ENCODE measurements at places on chromosomes 1 and 21. TPM values are rescaled to one million over a fixed set of nuclear protein-coding genes. Genes with fewer than 3 reads are reported as not detected.
A peak's percentile ranks its signal among the peaks of the same experiment; 100 is the strongest.

DNA sequence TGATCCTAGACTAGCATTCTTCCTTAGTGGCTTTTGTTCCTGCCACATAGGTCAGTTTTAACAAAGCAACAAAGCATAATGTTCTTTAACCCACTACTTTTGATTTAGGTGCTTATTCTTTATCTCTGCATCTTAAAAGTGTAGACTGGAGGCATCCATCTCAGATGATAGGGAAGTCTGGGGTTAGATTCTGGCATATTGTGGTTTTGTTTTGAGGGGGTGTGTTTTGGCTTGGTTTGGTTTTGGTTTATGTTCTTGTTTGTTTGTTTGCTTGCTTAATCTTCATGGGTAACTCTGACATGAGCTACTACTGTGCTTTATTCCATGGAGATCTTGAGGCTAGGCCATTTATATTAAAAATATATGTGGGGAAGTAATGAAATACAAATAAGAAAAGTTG is 40.3 kb upstream of the MYOCOS start:
- peaks cover 86% of the 10 kb centered on the region for H3K36me3 ChIP-seq
- H3K4me1 ChIP-seq, result no peaks in the 10 kb centered on the region
- no peak overlapping the region for H3K27ac ChIP-seq

DNA sequence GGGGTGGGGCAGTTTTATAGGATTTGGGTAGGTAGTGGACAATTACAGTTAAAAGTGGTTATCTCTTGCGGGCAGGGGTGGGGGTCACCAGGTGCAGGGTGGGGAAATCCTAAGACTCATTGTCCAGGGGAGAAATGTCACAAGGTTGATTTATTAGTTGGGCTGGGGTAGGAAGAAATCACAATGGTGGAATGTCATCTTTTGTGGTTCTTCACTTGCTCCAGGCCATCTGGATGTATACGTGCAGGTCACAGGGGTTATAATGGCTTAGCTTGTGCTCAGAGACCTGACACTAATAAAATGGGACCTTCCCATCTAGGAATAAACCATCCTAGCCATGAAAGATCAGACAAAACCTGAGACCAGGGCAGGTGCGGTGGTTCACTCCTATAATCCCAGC is 11.5 kb downstream of the TEX46 start:
- no peak for DNase-seq
- H3K4me3 ChIP-seq, result no peak overlapping the region
- H3K27me3 ChIP-seq, result no peaks in the 10 kb centered on the region
- no peaks in the 10 kb centered on the region for H3K36me3 ChIP-seq

GRCh38 chr1:152537496-152537895 is 23.2 kb downstream of the CRCT1 start:
- peaks cover 9% of the 10 kb centered on the region for H3K27me3 ChIP-seq
- DNase-seq, result no peak
- no peak overlapping the region for H3K4me3 ChIP-seq
- no peaks in the 10 kb centered on the region for H3K4me1 ChIP-seq
- no peak overlapping the region for H3K27ac ChIP-seq

- H3K4me3 ChIP-seq, result no peak overlapping the region
- no peaks in the 10 kb centered on the region for H3K36me3 ChIP-seq
- peak overlapping the region; percentile 69 for H3K27ac ChIP-seq
- peak; percentile 68 for DNase-seq
These were observed 4.6 kb upstream of the C1orf87 start for GRCh38 chr1:60078182-60078581.

DNA sequence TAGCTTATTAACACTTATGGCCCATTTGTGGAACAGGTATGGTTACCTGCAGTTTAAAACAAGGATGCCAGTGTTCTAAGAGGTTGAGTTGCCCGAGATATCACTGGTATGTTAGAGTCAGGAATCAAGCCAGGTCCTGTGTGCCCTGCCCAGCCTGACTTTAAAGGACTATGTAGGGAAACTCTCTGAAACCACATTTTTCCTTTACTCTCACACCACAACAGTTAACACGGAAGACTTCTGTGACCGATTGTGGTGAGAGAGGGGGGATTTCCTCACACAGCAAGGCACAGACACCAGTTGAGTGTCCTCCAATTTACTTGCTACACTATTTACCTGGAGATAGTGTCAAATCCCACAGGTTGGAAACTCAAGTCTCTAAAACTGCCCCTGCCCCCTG is 47.8 kb downstream of the UCK2 start:
- H3K4me1 ChIP-seq, result no peaks in the 10 kb centered on the region
- H3K36me3 ChIP-seq, result no peaks in the 10 kb centered on the region

DNA sequence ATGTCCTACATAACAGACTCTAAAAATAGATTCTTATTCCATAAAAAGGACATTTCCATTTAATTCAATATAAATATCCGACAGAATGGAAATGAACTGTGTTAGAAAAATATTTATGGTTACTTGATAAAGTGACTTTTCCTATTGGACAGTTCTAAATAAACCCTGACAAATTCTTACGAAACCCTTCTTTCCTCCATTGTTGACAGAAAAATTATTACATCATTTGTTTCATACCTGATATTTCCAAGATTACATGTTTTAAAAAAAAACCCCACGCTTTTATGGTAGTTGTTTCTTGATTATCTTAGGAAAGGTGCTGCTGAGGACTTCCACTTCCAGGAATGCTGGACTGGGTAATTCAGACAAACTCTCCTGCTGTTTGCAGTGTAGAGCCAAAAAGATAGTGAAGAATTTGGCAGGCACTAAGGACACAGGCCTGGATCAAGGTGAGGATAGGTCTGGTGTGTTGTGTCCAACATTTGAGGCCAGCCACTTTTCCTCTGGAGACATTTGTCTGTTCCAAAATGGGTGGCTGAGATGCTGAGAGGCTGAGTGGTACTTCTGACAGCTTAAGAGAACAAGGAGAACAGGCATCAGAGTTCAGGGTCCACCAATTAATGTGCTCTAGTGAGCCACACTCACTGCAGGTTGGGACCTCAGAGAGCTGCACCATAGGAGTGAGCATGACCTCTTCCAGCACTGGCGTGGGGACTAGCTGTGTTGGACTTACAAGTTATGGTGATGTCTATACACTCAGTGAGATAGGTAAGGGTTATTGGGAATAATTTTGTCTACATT is 7.0 kb upstream of the C1orf116 start:
- peaks cover 6% of the 10 kb centered on the region for H3K36me3 ChIP-seq
- peaks cover 24% of the 10 kb centered on the region for H3K4me1 ChIP-seq
- H3K27me3 ChIP-seq, result no peaks in the 10 kb centered on the region

GRCh38 chr1:201219481-201220387 is 29.1 kb downstream of the IGFN1 start:
- H3K27me3 ChIP-seq, result no peaks in the 10 kb centered on the region
- no peak for DNase-seq
- H3K4me3 ChIP-seq, result no peak overlapping the region
- no peaks in the 10 kb centered on the region for H3K4me1 ChIP-seq
- no peak overlapping the region for H3K27ac ChIP-seq

DNA sequence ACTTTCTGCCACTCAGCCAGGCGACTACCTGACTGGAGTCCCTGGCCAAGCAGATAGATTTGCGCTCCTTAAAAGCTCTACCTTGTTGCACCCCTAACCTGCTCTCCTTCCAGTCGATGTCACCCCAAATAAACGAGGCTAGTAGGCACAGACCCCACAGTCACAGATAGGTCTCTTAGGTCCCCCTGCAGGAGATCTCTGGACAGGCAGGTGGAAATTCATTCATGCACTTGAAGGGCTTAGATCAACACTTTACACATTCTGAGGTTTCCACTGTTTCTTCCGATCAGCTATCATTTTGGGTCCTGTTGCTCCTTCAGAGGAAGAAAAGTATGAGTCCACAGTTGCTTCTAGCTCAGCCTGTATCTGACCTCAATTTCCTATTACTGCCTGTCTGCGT is 272.6 kb upstream of the FMN2 start:
- no peak for DNase-seq
- H3K27me3 ChIP-seq, result no peaks in the 10 kb centered on the region
- no peaks in the 10 kb centered on the region for H3K36me3 ChIP-seq

DNA sequence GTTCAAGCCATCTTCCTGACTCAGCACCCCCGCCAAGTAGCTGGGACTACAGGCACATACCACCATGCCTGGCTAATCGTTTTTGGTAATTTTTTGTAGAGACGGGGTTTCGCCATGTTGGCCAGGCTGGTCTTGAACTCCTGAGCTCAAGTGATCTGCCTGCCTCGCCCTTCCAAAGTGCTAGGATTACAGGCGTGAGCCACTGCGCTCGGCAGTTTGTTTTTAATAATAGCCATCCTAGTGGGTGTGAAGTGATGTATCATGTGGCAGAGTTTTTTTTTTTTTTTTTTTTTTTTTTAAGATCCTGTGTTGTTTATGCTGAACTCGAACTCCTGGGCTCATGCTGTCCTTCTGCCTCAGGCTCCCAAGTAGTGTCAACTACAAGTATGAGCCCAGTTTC is 51.8 kb downstream of the SPEN start:
- peaks cover 18% of the 10 kb centered on the region for H3K4me1 ChIP-seq
- DNase-seq, result no peak
- no peak overlapping the region for H3K4me3 ChIP-seq
- no peak overlapping the region for H3K27ac ChIP-seq
- peaks cover 24% of the 10 kb centered on the region for H3K36me3 ChIP-seq

DNA sequence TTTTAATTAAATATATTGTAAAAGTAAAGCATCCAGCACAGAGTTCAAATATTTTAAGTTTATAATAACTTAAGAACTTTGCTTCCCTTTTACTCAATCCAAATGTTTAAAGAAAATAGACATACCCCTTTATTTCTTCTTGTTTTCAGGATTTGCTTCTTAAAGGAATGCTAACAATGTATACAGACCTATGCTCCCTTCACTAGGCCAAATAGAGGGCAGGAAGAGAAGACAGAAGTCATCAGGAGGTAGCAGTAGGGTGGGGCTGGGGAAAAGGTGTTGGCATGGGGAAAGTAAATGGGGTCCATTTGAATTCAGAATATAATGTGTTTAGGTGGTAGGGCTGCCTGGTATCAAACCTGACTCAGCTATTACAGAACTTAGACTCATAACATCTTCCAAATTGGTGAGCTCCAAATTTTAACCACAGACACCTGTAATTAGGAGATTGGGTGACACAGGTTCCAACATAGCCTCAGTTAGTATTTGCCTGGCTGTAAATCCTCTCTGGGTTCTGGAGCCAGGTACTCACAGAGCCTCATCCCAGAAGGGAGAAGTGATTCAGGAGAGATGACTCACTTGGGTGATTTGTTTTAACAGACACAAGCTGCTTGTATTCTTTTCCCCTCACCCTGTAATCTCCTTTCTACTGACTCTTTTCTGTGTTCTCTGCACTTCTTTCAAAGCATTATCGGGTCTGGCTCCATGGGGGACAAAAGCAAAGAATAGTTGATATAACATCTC is 60.1 kb upstream of the DUSP10 start:
- H3K4me1 ChIP-seq, result peaks cover 14% of the 10 kb centered on the region
- no peaks in the 10 kb centered on the region for H3K27me3 ChIP-seq
- peak; percentile 48 for DNase-seq
- no peaks in the 10 kb centered on the region for H3K36me3 ChIP-seq

GRCh38 chr1:8747879-8748825 is 69.3 kb downstream of the RERE start:
- no peak overlapping the region for H3K27ac ChIP-seq
- no peaks in the 10 kb centered on the region for H3K36me3 ChIP-seq
- no peaks in the 10 kb centered on the region for H3K4me1 ChIP-seq
- no peak for DNase-seq
- H3K27me3 ChIP-seq, result no peaks in the 10 kb centered on the region
- H3K4me3 ChIP-seq, result no peak overlapping the region

GRCh38 chr1:160108888-160109662 is 6.5 kb upstream of the ATP1A2 start:
- H3K36me3 ChIP-seq, result no peaks in the 10 kb centered on the region
- no peaks in the 10 kb centered on the region for H3K27me3 ChIP-seq
- H3K27ac ChIP-seq, result no peak overlapping the region
- H3K4me3 ChIP-seq, result no peak overlapping the region
- no peak for DNase-seq
- H3K4me1 ChIP-seq, result peaks cover 21% of the 10 kb centered on the region

DNA sequence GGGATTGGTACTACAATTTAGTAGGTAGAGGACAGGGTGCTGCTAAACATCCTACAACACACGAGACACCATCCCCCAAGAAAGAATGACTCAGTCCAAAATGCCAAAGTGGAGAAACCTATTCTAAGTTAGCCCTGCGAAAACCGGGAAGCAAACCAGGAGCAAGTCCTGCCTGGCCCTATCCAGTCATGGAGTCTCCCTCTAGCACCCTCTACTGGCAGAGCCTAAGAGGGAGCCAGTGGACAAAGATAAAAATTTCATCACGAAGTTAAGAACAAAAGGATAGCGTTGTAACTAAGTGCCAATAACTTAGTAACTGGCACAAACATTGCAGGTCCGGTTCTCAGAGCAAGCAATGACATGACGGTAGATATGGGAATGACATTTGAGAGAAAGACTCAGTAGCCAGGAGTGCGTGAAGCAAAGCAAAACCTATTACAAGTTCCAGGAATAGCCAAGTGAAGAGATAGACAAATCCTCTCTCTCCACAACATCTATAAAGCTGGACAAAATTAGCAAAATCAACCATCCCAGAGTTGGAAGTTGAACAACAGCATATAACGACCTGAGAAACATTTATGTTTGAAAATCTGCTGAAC is 383.5 kb downstream of the OMA1 start:
- no peaks in the 10 kb centered on the region for H3K27me3 ChIP-seq
- peak; percentile 49 for DNase-seq
- no peaks in the 10 kb centered on the region for H3K36me3 ChIP-seq

DNA sequence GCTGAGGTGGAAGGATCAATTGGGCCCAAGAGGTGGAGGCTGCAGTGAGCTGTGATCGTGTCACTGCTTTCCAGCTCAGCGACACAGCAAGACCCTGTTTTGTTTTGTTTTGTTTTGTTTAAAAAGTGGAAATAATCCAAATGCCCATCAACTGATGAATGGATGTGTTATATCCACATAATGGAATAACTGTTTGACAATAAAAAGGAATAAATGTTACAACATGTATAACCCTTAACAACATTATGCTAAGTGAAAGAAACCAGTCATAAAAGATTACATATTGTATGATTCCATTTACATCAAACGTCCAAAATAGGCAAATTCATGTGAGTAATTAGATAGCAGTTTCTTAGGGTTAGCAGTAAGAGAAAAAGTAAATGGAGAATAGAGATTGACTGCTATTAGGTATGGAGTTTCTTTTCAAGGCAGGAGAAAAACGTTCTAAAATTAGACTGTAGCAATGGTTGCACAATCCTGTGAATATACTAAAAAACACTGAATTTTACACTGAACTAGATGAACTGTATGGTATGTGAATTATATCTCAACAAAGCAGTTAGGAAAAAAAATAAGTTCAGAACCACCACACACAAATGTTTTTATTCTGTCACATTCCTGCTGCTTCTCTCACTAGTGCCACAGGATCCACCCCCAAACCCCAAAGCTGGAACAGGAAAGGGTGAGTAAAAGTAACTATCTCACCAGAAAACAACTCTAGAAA is 15.7 kb downstream of the FOXJ3 start:
- no peak overlapping the region for H3K4me3 ChIP-seq
- H3K27me3 ChIP-seq, result no peaks in the 10 kb centered on the region
- DNase-seq, result no peak
- H3K27ac ChIP-seq, result no peak overlapping the region

DNA sequence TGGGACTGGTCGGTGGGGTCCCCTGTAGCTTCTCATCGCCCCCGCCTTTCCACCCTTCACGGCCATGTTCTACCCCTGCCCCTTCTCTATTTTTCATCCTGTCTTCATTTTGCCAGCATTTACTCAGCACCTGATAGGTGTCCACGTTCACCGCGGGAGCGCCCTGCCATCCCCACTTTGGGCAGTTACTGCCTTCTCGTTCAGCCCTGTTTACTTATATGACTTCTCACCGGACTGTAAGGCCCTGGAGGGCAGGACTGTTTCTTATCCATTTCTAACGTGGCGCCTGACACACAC is 380 bp downstream of the MFN2 start:
- H3K27ac ChIP-seq, result peak overlapping the region; percentile 72
- no peak for DNase-seq
- peaks cover 16% of the 10 kb centered on the region for H3K4me1 ChIP-seq
- peak overlapping the region; percentile 85 for H3K4me3 ChIP-seq

GBP3 gene
- total RNA-seq, result 31.0 TPM

DEDD gene
- total RNA-seq, result 26.3 TPM

PLA2G2C gene
- not detected for total RNA-seq

SDHB gene
- 257 TPM for total RNA-seq

All from SJSA1 (cell line).